NCI-H774 (cell line): ENCODE measurements at places on chromosomes 7 and 10.
A peak's percentile ranks its signal among the peaks of the same experiment; 100 is the strongest.

- DNase-seq, result no peak
Measured at GRCh38 chr7:17044861-17045260, 163.1 kb upstream of the AGR3 start.

DNA sequence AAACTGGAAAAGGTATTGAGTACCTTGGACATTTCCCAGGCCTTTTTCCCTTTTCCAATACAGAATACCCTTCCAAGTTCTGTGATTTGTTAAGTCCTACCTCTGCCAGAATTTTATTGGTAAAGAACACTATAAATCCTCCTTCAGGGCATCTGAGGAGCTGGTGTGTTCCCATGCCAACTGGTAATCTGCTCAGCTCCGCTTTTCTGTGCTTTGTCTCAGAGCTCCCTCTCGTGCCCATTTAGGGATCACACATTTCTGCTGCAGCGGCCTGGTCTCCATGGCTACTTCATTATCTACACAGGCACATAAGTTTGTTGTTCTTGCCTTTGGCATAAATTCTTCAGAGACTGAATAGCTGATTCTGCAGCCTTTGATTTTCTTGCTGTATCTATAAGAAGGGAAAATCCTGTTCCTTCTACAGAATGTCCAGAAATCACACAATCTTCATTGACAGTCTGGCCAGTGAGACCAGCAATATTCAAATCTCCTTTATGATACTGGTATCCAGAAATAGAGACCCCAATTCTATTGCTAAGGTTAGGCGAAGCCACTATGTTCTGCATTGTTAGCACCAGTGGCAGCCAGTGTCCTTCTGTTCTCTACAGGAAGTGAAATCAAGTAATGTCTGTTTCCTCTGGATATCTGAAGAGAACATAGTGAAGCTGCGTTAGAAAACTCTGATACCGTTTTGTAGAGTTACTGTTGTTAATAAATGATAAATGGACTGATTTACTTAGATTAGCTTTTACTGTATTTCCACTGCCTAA lies 51.9 kb downstream of the DENND11 start:
- peak; percentile 78 for DNase-seq

- peak; percentile 23 for DNase-seq
Measured at GRCh38 chr7:98418636-98419315, 17.9 kb upstream of the BAIAP2L1 start.

DNA sequence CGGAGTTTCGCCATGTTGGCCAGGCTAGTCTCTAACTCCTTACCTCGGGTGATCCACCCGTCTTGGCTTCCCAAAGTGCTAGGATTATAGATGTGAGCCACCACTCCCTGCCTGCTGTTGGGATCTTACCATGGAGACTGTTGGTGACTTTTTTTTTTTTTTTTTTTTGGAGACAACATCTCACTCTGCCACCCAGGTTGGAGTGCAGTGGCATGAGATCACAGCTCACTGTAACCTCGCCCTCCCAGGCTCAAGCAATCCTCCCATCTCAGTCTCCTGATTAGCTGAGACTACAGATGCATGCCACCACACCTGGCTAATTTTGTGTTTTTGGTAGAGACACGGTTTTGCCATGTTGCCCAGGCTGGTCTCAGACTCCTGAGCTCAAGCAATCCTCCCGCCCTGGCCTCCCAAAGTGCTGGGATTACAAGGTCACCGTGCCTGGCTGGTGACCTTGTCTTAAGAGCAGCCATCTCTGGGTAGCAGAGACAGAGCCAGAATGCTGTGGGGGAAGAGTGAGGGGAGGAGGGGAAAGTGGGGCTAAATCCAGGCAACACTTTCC lies 25.7 kb upstream of the ASCC1 start:
- no peak for DNase-seq

- no peak for DNase-seq
Measured at GRCh38 chr7:78194611-78195010, 396.0 kb downstream of the PHTF2 start.

- DNase-seq, result no peak
Measured at GRCh38 chr7:1919539-1920265, 249.6 kb downstream of the ELFN1 start.

DNA sequence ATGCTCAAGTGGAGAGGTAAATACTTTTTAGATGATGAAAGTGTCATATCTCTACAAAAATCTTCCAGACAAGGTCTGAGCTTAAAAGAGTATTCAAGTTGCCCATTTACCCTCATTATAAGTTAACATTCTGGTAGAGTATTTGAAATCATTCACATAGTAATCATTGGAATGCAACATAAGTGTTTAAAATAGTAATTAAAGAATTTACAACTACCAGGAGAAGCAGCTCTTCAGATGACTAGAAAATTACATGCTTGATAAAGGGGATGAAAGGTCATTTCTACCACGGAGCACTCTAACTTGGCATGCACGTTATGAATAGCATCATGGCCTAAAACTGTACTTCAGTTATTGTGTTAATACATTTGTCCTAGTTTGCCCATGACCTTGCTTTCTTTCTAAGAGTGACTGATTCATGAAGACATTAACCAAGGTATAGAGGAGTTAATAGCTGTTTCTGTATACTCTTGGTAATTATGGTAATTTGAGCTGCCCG lies 120.0 kb downstream of the SEMA3E start:
- no peak for DNase-seq

DNA sequence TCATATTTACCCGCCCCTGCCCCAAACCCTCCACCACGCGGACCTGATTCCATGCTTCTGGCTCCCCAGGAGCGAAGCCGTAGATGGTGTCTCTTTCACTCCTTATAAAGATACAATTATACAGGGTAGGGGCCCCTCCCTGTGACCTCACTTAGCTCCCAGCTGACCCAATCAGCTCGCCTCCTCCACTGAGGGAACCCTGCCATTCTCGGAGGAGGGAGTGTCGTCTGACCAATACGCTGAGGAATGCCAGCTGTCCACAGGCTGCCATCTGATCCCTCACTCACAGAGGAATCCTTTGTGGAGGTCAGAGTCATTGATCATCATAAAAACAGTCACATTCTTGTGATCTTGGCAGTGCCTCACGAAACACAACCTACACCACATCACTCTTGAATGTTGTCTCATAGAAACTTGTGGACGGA lies 67.5 kb upstream of the INSIG1 start:
- no peak for DNase-seq

- peak; percentile 4 for DNase-seq
Measured at GRCh38 chr7:3301831-3302618, 973 bp downstream of the SDK1 start.
